CD4-positive, alpha-beta T cell treated with Interleukin-17A for 1 hour (primary cell): ENCODE measurements at places on chromosomes 2 and 18.

GRCh38 chr2:53450923-53451322, 316.7 kb upstream of the CHAC2 start:
- no peak for DNase-seq

DNA sequence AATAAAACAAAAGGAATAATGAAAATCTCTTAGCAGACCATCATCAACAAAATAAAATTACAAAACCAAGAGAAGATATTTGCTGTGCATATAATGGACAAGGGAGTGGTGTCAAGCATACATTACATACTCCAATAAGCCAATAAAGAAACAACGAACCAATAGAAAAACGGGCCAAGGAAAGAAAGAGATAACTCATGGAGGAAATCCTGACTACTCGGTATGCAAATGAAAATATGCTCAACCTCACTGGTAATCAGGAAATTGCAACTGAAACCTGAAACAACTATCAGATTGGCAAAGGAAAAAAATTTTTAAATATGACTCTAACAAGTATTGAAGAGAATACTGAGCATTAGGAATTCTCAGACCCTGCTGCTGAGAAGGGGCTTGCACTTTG, 84.7 kb downstream of the BCL2 start:
- DNase-seq = no peak

GRCh38 chr18:31942291-31942998, 483 bp downstream of the TRAPPC8 start:
- no peak for DNase-seq

DNA sequence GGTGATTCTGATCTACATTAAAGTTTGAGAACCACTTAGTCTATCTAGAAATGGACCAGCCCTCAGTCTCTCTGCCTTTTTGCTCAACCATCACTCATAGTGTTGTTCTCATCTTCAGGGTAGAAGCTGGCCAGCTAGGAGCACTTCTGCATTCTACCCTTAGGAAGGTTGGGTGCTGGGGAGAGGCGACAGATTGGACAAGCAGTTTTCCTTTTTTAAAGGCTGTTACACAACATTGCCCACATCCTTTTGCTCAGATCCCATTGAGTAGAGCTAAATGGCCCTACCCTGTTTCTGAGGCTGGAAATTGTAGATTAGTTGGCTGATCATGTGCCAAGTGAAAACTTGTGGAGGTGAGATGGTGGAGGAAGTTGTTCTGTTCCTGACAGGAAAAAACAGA, 35.6 kb downstream of the OSBPL6 start:
- DNase-seq = no peak

DNA sequence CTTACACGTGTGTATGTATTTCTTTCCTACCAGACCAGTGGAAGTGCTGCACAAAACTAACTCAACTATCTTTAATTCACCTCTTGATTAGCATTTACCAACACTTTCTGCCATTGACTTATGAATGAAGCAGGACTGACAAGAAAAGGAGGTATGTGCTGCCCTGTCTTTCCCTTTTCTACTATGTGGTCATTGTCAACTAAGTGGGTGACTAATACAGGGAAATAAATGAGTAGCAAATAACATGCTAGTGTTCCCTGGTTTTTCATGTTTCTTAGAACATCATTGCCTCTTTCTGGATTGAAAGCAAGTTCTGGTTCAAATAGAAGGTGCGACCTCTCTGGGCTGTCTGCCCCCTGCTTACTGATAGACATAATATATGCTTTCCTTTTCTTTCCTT, 58.0 kb downstream of the LINC00305 start:
- no peak for DNase-seq

GRCh38 chr2:231181860-231182512, 16.4 kb upstream of the ARMC9 start:
- DNase-seq = peak; percentile 23

- no peak for DNase-seq
Measured at GRCh38 chr2:73075477-73076373, 4.2 kb upstream of the SFXN5 start.

DNA sequence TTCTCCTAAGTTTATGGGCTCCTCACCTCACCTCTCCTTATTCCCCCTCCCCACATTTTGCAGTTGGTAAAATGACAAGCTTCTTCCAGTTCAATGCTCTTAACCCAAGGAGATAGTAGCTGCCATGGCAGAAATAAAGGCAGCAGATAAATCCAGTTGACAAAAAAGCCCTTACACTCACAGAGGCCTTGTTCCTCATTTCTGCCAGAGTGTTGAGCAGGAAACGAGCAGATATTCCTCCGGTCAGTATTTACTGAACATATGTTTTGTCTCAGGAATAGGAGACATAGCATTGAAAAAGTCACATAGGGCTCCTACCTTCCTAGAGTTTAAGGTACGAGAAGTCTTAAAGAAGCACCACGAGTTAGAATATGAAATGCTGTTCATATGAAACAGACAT, 493.7 kb upstream of the TNP1 start:
- no peak for DNase-seq

- DNase-seq = no peak
Measured at GRCh38 chr18:32934201-32934600, 161.4 kb upstream of the KLHL14 start.

- DNase-seq = no peak
Measured at GRCh38 chr18:74288041-74288440, 3.7 kb downstream of the CYB5A start.

DNA sequence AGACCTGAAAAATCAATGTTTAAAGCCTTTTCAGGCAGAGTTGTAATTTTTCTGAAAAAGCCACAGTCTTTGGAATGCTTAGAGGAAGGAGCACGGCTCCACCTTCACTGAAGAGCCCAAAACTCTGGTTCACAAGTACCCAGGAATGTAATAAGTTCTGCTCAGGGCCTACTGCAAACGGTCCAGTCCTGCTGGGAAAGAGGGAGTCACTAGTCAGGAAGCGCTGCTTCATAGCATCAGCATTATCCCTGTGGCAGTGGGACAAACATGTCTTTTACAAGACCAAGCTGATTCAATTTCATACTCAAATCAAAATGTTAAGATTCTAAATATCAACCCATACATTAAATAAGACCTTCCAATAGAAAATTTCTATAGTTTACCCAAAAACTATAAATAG, 152.9 kb upstream of the PGAP1 start:
- DNase-seq = no peak

DNA sequence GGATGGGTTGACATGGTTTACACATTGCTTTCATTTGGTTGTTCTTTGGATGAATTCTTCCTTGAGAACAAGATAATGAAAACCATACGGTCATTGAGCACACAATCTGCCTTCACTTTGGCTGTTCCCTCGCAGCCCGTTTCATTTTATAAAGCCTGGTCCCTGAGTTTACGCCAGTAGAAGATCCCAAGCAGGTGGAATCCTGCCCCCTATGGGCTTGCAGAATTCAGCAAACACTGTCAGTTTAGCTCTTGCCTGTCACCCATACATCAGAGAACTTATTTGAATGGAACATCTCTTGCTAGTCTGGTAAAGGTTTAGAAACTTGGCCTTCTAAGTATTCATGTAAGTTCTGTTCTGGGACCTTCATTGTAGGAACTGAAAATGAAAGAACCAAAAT, 666.4 kb upstream of the ZEB2 start:
- DNase-seq = no peak

DNA sequence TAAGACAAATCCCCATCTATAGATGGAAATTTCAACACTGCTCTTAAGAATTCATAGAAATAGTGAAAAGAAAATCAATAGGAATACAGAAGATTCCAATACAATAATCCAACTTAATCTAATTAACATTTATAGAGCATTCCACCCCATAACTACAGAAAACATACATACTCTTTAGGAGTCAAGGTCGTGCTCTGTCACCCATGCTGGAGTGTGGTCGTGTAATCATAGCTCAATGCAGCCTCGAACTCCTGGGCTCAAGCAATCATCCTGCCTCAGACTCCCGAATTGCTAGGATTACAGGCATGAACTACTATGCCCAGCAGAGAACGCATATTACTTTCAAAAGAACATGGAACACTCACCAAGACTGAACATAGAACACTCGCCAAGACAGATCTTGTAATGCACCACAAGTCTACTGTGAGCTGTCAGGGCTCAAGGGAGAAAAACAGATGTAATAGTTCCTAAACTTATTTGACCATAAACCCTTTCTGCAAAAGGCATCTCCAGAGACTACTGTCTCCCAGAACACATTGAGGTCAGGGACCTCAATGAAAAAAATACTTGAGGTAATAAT, 14.1 kb downstream of the MEMO1 start:
- no peak for DNase-seq

DNA sequence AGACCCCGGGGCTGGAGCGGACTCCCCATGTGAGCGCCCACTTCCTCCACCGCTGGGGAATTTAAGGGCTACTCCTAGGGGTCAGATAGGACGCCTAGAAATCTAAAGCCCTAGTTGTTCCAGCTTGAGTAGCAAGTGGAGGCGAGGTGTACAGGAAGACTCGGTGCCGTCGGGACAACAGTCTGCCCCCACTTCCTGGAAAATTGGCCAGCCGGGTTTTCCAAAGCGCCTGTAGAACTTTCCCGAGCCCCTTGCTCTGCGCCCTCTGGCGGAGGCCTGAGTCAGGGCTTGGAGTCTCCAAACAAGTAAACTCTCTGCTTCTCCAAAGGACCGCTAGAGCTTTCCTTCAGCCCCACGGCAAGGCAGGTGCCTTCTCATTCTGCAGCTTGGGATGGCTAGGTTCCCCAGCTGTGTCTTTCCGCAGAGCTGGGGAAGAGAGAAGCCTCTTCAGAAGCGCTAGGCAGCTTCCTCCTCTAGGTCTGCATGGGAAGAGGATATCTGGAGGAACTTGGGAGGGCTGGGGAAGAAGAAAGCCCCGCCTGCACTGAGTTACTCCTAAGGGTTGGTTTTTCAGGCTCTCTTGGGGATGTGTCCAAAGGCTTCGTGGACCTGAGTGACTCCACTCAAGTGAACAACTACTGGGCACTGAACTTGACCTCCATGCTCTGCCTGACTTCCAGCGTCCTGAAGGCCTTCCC, 681 bp downstream of the SPR start:
- DNase-seq = peak; percentile 39

- DNase-seq = no peak
Measured at GRCh38 chr2:105415007-105415406, 16.2 kb upstream of the FHL2 start.

DNA sequence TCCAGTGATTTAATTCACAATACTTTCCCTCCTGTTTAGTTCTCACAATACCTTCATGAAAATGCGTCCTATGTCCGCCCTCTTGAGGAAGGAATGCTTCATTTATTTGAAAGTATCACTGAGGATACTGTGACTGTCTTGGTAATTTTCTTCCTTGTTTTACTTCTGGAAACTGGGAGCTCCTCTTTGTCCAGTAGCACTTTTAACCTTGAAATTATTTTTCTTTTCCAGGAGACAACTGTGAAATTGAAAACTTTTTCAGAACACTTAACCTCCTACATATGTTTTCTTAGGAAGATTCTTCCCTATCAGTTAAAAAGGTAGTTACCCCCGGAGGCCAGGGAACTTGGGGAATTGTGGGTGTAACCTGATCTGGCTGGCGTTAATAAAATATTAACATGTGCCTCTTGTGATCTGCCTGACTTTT, 58.9 kb upstream of the STON1 start:
- no peak for DNase-seq

- DNase-seq = no peak
Measured at GRCh38 chr2:216070195-216070594, 11.4 kb downstream of the PECR start.

DNA sequence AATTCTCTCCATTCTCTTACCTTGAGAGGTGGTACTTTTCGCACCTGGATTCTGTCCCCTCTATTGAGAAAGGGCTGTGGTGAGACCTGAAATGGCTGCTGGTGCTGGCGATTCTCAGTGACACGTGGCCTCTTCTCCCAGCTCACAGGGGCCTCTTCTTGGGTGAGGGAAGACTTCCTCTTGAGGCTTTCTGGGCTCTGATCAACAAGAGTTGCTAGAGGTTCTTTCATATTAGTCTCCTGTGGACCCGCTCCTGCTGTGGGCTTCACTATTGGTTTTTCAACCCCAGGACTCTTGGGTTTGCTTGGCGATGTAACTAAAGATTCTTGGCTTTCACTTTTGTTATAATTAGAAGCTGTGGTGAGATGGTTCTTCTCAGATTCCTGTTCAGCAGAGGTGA, 76.3 kb upstream of the DTNB start:
- DNase-seq = no peak

- DNase-seq = no peak
Measured at GRCh38 chr2:215883799-215884198, 129.6 kb downstream of the MREG start.

GRCh38 chr2:102522162-102522561, 49.1 kb downstream of the SLC9A4 start:
- DNase-seq = no peak

DNA sequence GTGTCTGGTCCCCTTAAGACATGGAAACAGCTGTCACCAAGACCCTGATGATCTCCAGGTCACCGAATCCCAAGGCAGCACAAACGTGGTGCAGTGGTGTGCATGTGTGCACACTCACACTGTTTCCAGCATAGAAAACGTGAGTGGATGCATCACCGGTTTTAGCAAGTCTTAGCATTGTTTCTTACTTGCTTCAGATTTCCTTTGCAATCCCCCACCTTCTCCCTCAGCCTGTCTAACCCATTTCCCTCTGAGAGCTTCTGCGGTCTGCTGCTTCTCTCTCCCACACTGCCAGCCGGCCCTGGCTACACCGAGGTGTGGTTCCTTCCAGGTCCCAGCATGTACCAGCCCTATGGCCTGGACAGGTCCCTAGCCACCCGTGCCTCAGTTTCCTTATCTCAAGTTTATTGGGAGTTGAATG, 343.4 kb upstream of the HS6ST1 start:
- no peak for DNase-seq

- DNase-seq = no peak
Measured at GRCh38 chr18:69631281-69631680, 230.6 kb downstream of the DOK6 start.

GRCh38 chr2:152613235-152613634, 104.0 kb downstream of the PRPF40A start:
- DNase-seq = no peak

DNA sequence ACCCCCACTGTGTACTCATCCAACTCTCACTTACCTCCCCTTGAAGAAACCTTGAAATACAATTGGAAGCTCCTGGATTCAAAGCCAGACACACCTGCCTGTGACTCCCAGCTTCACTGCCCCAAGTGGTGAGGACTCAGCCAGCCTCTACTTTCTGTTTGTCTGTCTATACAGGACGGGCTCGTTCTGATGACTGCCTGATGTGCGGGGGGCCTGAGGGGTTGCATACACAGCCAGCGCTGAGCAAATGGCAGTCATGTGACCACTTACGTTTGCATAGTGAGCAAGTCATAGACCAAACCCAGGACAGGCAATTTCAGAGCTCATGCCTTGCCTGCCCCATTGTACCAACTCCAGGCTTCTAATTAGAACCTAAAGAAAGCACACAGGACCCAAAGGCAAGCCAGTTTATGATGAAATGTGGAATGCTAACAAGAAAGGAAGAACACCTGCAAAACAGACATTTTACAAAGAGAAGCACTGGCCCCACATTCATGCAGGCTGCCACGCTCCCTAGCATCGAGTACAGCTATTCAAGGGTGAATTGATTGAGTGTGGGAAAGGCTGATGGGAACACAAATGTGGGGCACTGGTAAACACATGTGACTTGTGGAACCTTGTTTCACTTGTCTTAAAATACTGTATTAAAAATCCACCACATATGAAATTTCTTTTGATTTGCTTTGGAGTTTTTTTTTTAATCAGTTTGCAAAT, 137.8 kb downstream of the LNPK start:
- DNase-seq = no peak
